ENCODE measurements at places on chromosomes 2 and 18.
A peak's percentile ranks its signal among the peaks of the same experiment; 100 is the strongest.

DNA sequence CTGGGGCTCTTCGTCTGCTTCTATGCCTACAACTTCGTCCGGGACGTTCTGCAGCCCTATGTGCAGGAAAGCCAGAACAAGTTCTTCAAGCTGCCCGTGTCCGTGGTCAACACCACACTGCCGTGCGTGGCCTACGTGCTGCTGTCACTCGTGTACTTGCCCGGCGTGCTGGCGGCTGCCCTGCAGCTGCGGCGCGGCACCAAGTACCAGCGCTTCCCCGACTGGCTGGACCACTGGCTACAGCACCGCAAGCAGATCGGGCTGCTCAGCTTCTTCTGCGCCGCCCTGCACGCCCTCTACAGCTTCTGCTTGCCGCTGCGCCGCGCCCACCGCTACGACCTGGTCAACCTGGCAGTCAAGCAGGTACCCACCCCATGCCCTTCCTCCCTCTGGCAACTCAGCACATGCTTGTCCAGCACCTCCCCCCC is 24.2 kb downstream of the STEAP3 start:
- no peak for DNase-seq

DNA sequence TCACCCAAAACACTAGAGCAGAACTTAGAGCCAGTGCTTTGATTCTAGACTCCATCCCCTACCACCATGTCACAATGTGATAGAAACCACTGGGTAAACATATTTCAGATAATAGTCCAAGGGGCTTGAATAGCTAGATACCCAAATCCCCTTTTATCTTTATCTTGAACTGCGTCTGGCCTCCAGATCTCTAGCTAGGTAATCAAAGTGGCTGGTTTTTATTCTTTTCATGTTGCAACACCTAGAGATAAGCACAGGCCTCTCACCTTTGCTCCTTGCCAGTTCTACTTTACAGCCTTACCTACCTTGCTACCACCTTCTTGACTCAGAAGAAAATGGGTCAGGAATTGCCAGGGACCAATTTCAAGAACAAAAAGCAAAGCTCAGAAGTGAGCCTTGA is 171.2 kb downstream of the C1D start:
- no peak for DNase-seq

DNA sequence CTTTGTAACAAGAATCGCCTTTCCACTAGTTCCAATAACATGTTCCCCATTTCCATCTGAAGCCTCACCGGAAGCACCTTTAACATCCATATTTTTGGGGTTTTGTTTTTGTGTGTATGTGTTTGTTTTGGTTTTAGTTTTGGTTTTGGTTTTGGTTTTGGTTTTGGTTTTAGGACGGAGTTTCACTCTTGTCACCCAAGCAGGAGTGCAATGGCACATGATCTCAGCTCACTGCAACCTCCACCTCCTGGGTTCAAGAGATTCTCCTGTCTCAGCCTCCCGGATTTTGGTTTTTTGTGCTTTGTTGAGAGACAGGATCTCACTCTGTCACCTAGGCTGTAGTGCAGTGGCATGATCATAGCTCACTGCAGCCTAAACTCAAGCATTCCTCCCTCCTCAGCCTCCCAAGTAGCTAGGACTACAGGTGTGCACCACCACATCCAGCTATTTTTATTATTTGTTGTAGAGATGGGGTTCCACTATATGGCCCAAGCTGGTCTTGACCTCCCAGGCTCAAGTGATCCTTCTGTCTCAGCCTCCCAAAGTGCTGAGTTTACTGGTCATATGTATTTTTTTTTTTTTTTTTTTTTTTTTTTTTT is 36.3 kb downstream of the TGOLN2 start:
- no peak for DNase-seq

GRCh38 chr18:13007248-13007560 is 16.0 kb downstream of the CEP192 start:
- no peak for DNase-seq

GRCh38 chr2:10794876-10795275 is 17.7 kb downstream of the PDIA6 start:
- no peak for DNase-seq

DNA sequence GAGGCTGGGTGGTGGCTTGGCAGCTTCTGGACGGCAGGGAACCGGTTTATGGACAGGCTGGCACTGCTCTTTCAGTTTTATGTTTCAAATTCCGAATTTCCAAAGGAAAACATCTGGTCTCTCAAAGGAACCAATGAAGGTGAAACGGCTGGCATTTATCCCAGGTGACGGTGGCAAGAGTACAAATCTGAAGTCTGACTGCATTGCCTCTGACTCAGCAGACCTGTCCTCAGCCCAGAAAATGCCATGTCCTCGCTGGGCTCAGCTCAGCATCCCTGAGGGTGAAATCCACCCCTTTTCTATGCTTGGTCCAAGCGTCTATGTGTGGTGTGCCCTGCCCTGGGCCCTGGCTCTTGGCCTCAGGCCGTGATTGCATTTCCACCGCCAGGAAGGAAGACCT is 38.1 kb downstream of the NAPG start:
- peak; percentile 55 for DNase-seq

- DNase-seq: no peak
These were observed 68.0 kb downstream of the RBMS1 start for GRCh38 chr2:160425434-160426151.

DNA sequence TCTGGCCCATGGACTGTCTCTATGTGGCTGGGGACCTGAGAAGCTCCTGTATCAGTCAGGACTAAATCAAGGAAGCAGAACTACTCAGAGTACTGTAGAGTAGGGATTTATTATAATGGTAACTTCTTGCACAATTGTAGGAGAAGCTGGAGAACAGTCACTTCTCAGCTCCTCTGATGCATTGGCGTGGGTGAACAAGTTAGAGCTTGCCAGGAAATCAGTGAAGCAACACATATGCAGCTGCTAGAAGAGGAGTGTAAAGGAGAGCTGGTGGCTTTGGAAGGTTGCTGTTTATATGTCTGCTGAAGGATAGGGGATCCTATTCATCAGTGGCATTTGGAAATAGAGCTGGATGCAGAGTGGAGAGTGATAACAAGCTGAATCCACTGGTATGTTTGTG is 215.5 kb upstream of the CWC22 start:
- DNase-seq: peak; percentile 36

- no peak for DNase-seq
These were observed 77.6 kb downstream of the SPRED2 start for GRCh38 chr2:65354773-65355172.

GRCh38 chr2:107383691-107384090 is 443.0 kb upstream of the RGPD4 start:
- DNase-seq: no peak

- DNase-seq: no peak
These were observed 34.1 kb upstream of the LCLAT1 start for GRCh38 chr2:30412684-30413570.

GRCh38 chr18:50950626-50951025 is 17.2 kb upstream of the ELAC1 start:
- DNase-seq: no peak

DNA sequence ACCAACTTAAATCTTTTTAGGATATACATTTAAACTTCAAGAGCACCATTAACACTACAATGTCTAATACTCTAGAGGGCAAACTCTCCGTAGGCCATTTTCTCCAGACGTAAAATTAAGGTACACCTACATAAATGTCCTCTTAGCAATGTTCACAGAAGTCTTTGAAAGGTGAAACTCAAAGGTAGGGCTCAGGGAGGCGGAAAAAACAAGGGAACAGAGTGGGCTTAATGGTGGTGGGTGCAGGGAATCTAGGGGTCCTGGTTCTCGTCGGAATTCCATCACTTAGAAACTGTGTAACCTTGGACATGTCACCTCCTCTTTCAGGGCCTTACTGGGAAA is 668 bp downstream of the NFU1 start:
- no peak for DNase-seq

GRCh38 chr2:165522719-165523118 is 53.2 kb downstream of the CSRNP3 start:
- no peak for DNase-seq

DNA sequence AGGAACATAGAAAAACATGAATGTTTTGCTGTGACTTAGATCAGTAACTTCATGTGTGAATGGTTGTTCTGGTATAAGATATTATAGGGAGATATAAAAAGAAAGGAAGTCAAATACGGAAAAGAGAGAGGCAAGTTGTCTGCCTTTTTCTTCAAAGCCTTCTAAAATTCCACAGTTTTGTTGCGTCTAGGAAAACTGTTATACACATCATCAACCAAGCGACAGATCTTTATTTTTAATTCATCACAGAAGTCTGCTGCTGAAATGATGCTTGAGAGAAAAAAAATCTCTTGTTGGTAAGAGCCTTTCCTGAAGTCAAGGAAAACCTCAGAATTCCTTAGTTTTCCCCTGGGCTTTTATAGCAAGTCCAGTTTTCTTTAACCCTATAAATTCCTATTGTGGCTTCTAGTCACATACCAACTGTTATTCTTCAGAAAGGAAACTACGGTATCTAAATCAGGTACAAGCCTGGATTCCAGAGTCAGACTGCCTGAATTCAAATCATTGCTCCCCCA is 36.3 kb upstream of the TANC1 start:
- peak; percentile 59 for DNase-seq

DNA sequence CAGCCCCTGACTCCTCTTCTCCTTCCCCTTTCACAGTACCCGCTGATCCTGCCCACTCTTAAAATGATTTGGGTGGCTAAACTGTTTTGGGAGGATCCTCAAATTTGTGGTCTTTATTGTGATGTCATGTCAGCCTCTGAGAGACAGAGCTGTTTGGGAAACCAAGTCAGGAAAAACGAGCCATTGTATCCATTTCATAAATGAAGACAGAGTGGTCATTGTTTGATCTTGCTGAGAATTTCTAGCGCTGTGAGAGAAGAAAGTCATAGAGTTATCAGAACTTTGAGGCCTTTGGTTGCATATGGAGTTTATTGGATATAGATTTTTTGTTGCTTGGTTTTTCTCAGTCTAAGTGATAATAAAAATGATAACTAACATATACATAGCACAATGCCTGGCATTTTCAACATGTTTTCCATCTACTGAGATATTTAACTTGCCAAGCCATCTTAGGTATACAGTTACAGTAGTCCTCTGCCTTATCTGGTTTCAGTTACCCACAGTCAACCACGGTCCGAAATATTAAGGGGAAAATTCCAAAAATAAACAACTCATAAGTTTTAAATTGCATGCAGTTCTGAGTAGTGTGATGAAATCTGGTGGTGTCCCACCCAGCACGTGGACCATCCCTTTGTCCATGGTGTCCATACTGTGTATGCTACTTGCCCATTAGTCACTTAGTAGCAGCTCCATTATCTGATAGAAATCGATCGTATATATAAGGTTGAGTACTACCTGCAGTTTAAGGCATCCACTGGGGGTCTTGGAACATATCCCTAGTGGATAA is 105.0 kb upstream of the RASGRP3 start:
- DNase-seq: no peak

DNA sequence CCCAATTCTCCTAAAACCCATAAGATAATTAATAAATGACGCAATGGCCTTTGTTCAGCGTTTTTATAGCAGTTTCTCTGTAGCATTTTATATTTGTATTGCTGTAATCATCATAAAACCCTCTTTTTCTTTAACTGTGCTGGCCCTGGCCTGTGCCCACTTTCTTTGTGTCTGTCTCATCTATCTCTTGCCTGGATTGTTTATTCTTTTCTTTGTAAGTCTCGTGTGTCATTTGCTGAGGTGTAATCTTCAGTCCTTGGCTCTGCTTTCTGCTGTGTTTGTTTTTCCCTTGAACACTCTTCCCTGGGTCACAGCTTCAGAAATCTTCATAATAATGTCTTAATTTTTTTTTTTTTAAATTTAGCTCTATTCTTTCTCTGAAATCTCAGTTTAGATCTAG is 525.8 kb upstream of the LINC00305 start:
- no peak for DNase-seq

GRCh38 chr18:49090901-49091300 is 140.1 kb upstream of the SMAD7 start:
- no peak for DNase-seq

DNA sequence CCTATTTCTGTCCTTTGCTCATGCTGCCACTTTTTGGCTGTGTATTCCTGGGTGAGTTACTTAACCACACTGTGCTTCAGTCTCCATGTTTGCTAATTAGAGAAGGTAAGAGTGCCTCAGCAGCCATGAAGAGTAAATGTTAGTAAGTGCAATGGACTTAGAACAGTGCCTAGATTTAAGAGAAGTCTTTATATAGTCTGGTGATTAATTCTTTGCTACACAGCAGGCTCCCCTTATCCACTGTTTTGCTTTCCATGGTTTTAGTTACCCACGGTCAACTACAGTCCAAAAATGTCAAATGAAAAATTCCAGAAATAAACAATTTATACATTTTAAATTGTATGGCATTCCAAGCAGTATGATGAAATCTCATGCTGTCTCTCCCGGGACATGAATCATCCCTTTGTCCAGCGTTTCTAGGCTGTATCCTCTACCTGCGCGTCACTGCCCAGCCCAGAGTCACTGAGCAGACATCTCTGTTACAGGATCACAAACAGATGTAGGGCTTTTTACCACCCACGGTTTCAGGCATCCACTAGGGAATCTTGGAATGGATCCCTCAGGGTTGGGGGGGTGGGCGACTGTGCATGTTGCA is 91.0 kb downstream of the CTIF start:
- DNase-seq: peak; percentile 98

DNA sequence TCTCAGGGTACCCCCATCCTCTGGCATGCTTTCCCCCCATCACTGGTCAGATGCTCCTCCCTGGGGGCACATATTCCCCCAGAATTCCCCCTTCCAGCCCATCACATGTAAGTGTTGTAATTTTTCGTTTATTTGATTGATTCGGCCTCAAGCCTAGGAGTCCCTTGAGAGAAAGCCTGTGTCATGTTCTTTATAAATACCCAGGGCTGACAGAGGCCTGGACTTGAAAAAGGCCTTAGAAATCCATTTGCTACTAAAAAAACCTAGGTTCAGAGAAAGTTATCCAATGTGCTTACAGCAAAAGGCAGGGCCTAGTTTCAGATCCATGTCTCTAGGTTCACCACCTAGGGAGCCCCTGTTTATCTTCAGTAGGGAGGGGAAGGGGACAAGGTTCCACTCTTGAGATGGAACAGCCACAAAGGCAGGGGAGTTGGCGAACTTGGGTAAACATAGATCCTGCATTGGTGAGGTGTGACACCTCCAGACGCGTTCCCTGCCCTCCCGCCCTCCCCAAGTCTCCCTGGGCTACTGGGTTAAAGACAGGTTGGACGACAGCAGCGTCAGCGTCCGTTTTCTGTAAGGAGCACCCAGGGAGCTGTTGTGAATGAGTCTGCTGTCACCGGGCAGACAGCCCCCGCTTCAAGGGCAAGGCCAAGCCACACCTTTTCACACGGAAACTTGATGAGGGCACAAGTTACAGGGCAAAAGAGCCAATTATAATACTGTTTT is 147.8 kb downstream of the EN1 start:
- DNase-seq: no peak
